Left ventricle myocardium inferior (tissue), 1 donor: ENCODE measurements at places on chromosomes 5 and 9. TPM values are rescaled to one million over a fixed set of nuclear protein-coding genes. Genes with fewer than 3 reads are reported as not detected.

DNA sequence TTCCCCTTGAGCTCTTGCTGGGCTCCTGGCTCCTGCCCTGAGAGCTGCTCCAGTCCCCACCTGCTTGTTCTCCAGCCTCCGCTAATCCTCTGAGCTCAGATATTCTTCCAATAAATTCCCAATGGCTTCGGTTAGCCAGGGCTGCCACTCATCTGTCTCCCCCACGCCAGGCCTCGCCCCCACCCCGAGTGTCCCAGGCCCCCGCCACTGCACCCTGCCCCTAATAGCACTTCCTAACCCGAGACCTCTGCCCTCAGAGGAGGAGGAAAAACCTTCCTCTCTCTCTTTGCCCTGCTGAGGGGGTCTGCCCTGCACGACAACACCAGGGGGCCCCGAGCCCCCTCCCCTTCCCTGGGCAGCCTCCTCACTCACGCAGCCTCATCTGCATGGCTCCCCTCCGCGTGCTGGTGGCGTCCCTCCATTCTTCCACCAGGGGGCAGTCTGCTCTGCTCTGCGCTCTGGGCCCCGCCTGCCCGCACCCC lies 5.4 kb upstream of the LCN15 start:
- H3K27ac ChIP-seq, result no peak overlapping the region
- H3K4me1 ChIP-seq, result peaks cover 11% of the 10 kb centered on the region
- no peaks in the 10 kb centered on the region for H3K36me3 ChIP-seq
- H3K27me3 ChIP-seq, result peaks cover 13% of the 10 kb centered on the region

GRCh38 chr9:126236273-126236672 lies 90.4 kb upstream of the MVB12B start:
- H3K4me3 ChIP-seq, result no peak overlapping the region
- DNase-seq, result no peak
- H3K27me3 ChIP-seq, result peaks cover 3% of the 10 kb centered on the region
- H3K4me1 ChIP-seq, result no peaks in the 10 kb centered on the region

DNA sequence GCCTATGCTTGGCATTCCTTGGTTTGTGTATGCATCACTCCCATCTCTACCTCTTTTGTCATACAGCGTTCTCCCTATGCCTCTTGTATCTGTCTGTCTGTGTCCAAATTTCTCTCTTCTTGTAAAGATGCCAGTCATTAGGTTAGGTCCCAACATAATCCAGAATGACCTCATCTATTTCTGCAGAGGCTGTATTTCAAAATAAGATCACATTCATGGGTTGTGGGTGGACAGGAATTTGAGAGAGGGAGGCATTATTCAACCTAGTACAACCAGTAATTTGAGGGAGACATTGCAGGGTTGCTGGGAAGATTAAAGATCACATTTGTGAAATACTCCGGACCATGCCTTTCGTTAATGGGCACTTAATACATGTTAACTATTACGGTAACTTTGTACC lies 155.0 kb downstream of the MAN2A1 start:
- H3K4me3 ChIP-seq, result no peak overlapping the region
- H3K27me3 ChIP-seq, result no peaks in the 10 kb centered on the region
- H3K27ac ChIP-seq, result no peak overlapping the region
- DNase-seq, result no peak
- peaks cover 54% of the 10 kb centered on the region for H3K36me3 ChIP-seq
- no peaks in the 10 kb centered on the region for H3K4me1 ChIP-seq

DNA sequence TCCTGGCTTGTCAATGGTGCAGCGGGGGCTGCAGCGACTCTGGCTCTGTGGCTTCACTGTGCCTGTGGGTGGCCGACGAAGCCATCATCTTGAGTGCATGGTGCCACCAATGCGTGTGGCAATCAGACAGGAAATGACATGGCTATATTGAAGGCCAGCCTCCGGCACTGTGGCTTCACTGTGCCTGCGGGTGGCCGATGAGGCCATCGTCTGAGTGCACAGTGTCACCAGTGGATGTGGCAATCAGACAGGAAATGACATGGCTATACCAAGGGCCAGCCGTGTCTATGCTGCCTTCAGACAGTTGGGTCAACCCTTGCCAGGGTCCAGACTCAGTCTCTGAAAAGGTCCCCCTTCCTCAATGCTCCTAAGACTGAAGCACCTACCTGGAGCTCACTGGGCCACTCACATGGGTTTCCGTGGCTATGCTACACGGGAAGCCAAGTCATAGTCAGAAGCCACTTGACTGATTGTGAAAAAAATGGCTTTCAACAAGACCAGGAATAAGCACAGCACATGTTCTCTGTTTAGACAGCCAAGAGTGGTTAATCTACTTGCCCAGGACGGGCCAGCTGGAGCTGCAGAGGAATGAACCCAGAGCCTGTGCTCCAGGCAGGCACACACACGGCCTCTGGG lies 67.5 kb upstream of the S1PR3 start:
- peaks cover 6% of the 10 kb centered on the region for H3K4me1 ChIP-seq
- H3K36me3 ChIP-seq, result no peaks in the 10 kb centered on the region
- no peak overlapping the region for H3K4me3 ChIP-seq
- no peak overlapping the region for H3K27ac ChIP-seq

Gene ADAMTS2
- 4.6 TPM for total RNA-seq

Gene PCDHA1
- total RNA-seq, result not detected

GRCh38 chr9:121371495-121372061 lies 1.5 kb upstream of the STOM start:
- H3K27me3 ChIP-seq, result no peaks in the 10 kb centered on the region
- peaks cover 92% of the 10 kb centered on the region for H3K4me1 ChIP-seq
- H3K36me3 ChIP-seq, result peaks cover 4% of the 10 kb centered on the region
- DNase-seq, result no peak

Gene ADGRD2
- total RNA-seq, result not detected

GRCh38 chr9:12847561-12847960 lies 72.7 kb downstream of the LURAP1L start:
- H3K27me3 ChIP-seq, result no peaks in the 10 kb centered on the region
- DNase-seq, result no peak
- no peaks in the 10 kb centered on the region for H3K36me3 ChIP-seq
- H3K4me1 ChIP-seq, result no peaks in the 10 kb centered on the region
- no peak overlapping the region for H3K27ac ChIP-seq

DNA sequence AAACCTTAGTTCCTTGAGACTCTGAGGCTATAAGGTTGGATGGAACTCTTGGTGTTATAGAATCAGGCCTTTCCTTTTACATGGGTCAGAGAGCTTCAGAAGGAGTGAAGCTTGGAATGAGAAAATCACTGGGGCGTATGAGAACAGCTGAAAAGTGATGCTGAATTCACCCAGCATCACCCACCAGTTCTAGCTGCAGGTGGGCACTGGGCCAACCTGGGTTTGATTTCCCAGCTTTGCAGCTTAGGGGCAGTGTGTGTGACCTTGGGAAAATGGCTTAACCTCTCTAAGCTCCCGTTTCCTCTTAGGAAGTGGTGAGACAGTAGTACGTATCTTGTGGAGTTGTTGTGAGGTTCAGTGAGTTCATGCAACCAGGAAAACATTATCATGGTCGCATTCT lies 10.7 kb downstream of the PCDH12 start:
- no peaks in the 10 kb centered on the region for H3K27me3 ChIP-seq
- peak overlapping the region; percentile 45 for H3K27ac ChIP-seq
- no peak for DNase-seq
- no peak overlapping the region for H3K4me3 ChIP-seq

- no peaks in the 10 kb centered on the region for H3K27me3 ChIP-seq
- DNase-seq, result no peak
- no peaks in the 10 kb centered on the region for H3K36me3 ChIP-seq
- H3K4me3 ChIP-seq, result no peak overlapping the region
- peaks cover 84% of the 10 kb centered on the region for H3K4me1 ChIP-seq
Measured at GRCh38 chr5:138972230-138972629, 97.1 kb upstream of the LRRTM2 start.

Gene ASPN
- total RNA-seq, result 17.5 TPM

Gene CETN3
- 27.8 TPM for total RNA-seq

- no peaks in the 10 kb centered on the region for H3K27me3 ChIP-seq
- DNase-seq, result peak; percentile 42
- H3K4me1 ChIP-seq, result peaks cover 52% of the 10 kb centered on the region
- H3K36me3 ChIP-seq, result no peaks in the 10 kb centered on the region
- H3K27ac ChIP-seq, result peak overlapping the region; percentile 89
- H3K4me3 ChIP-seq, result no peak overlapping the region
Measured at GRCh38 chr9:119026120-119026519, 343.1 kb downstream of the BRINP1 start.

GRCh38 chr9:1051210-1051583 lies 1.0 kb downstream of the DMRT2 start:
- no peak for DNase-seq
- peak overlapping the region; percentile 60 for H3K4me3 ChIP-seq
- H3K27ac ChIP-seq, result no peak overlapping the region
- H3K27me3 ChIP-seq, result peaks cover 100% of the 10 kb centered on the region

GRCh38 chr5:17431272-17432050 lies 66.6 kb upstream of the TAF11L2 start:
- no peaks in the 10 kb centered on the region for H3K36me3 ChIP-seq
- no peaks in the 10 kb centered on the region for H3K4me1 ChIP-seq
- peaks cover 8% of the 10 kb centered on the region for H3K27me3 ChIP-seq
- no peak overlapping the region for H3K4me3 ChIP-seq
- H3K27ac ChIP-seq, result no peak overlapping the region
- no peak for DNase-seq

Gene TGFBI
- total RNA-seq, result 43.4 TPM

DNA sequence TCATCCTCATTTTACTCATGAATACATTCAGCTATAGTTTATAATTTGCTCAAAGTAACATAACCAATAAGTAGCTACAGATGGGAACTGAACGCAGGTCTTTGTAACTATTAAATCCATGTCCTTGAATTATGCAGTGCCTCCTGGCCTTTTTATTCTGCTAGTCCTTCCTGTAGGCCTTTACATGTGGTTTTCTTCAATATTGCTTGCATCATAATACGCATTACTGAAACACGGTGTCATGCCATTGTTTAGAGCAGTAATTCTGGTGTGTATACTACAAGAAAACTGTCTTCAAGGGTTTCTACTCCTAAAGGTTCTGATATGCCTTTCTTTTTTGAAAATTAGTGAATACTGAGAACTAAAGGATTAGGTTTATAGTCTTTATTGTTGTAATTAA lies 20.7 kb downstream of the CWC27 start:
- no peaks in the 10 kb centered on the region for H3K27me3 ChIP-seq
- no peak overlapping the region for H3K4me3 ChIP-seq
- no peak overlapping the region for H3K27ac ChIP-seq
- DNase-seq, result no peak
- H3K4me1 ChIP-seq, result peaks cover 7% of the 10 kb centered on the region
- peaks cover 8% of the 10 kb centered on the region for H3K36me3 ChIP-seq

Gene SHB
- 19.4 TPM for total RNA-seq

Gene DIPK1B
- total RNA-seq, result 21.4 TPM

Gene FCHSD1
- 4.7 TPM for total RNA-seq

Gene FAM120A
- 104 TPM for total RNA-seq

- no peak overlapping the region for H3K27ac ChIP-seq
- no peaks in the 10 kb centered on the region for H3K36me3 ChIP-seq
- no peaks in the 10 kb centered on the region for H3K4me1 ChIP-seq
- no peak overlapping the region for H3K4me3 ChIP-seq
- H3K27me3 ChIP-seq, result no peaks in the 10 kb centered on the region
Measured at GRCh38 chr9:126304207-126304970, 22.2 kb upstream of the MVB12B start.

GRCh38 chr9:35729700-35730485 lies 2.1 kb downstream of the TLN1 start:
- peaks cover 82% of the 10 kb centered on the region for H3K4me1 ChIP-seq
- H3K27ac ChIP-seq, result peak overlapping the region; percentile 99
- H3K4me3 ChIP-seq, result peak overlapping the region; percentile 82
- peaks cover 26% of the 10 kb centered on the region for H3K36me3 ChIP-seq

- no peak for DNase-seq
- peaks cover 23% of the 10 kb centered on the region for H3K4me1 ChIP-seq
- H3K36me3 ChIP-seq, result peaks cover 49% of the 10 kb centered on the region
- no peak overlapping the region for H3K4me3 ChIP-seq
Measured at GRCh38 chr9:27563738-27564430, 9.4 kb downstream of the C9orf72 start.

DNA sequence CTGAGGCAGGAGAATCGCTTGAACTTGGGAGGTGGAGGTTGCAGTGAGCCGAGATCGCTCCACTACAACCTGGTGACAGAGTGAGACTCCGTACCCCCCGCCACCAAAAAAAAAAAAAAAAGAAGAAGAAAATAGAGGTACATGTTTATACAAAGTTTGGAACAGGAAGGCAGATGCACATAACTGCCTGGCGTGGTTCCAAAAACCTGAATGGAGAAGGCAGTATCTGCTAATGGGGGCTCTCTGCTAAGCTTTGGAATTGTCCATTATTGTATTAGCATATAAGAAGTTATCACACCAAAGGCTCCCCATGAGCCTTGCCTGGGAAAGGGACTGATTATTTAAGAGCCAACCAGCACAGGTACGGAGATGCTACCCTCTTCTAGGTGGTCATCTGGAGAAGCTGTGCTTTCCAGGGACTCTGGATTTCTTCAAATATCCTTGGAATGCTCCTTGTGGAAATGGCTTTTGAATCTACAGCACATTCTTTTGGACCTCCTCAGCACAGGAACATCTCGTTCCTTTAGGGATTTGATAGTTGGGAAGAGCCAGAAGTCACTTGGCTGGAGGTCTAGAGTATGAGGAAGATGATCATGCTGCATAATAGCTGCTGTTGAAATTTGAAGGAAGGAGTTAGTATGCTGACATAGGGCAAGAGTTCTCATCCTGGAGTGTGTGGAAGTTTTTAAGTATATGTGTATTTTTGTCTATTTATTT lies 42.5 kb upstream of the ABCA1 start:
- H3K4me1 ChIP-seq, result peaks cover 35% of the 10 kb centered on the region
- H3K36me3 ChIP-seq, result no peaks in the 10 kb centered on the region
- no peak for DNase-seq
- H3K27me3 ChIP-seq, result no peaks in the 10 kb centered on the region

DNA sequence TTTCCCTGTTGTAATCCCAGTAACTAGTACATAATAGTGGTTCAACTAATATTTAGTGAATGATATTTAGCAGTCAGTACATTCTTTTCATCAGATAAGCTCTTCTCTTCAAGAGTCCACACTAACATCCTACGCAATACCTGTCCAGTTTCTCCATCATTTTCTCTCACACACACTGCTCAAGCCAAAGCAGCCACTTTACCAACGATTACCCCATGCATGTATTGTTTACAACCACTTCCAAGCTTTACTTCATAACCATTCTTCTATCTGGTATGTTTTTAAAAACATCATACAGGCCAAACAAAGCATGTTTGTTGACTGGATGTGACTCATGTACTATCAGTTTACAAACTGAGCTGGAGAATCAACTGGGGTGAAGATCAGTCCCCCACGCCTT lies 7.3 kb downstream of the UBTD2 start:
- H3K4me1 ChIP-seq, result peaks cover 16% of the 10 kb centered on the region
- no peaks in the 10 kb centered on the region for H3K36me3 ChIP-seq
- DNase-seq, result no peak
- H3K27me3 ChIP-seq, result no peaks in the 10 kb centered on the region
- H3K4me3 ChIP-seq, result no peak overlapping the region

Gene BNC2
- total RNA-seq, result 3.5 TPM

Gene FRMD3
- total RNA-seq, result 131 TPM
